GM12891 (cell line): ENCODE measurements at places on chromosomes 7 and 10.

DNA sequence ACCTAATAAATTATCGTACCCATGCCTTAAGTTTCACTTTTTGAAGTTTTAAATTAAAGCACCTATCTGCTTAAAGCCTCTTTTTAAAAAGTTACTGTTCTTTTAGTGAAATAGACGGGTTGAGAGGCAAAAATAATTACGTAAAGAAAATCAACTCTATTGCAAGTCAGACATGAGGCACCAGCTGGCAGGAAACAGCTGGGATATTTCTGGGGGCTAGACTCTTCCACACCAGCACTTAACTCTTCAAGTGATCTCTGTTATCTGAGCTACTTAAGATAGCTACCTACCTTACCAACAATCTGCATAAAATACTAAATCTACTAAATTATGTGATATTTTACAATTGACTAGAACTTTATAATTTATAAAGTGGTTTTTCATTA, 35.8 kb downstream of the GBF1 start:
- DNase-seq: no peak

GRCh38 chr10:51302316-51302715, 228.0 kb downstream of the PRKG1 start:
- DNase-seq: no peak

- DNase-seq: no peak
These were observed 31.7 kb upstream of the RHOBTB1 start for GRCh38 chr10:60975716-60976115.

DNA sequence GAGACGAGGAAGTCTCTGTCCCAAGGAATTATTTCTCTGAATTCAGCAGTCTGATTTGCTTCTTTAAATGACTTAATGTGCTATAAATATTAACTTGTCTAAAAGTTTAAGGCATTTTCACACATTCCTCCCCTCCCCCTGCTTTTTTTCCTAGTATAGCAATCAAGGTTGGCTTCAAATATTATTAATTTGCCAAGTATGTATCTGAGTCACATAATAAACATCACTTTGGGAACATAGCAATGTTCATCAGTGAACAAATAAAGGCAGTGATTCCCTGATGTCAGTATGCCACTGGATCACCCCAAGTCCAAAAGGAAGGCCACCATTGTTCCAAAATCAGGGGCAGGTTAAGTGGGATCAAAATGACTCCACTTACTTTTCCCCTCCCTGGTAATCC, 40.5 kb downstream of the PDE6C start:
- DNase-seq: no peak

- DNase-seq: no peak
These were observed 1.6 kb downstream of the FAM133B start for GRCh38 chr7:92588561-92588960.

DNA sequence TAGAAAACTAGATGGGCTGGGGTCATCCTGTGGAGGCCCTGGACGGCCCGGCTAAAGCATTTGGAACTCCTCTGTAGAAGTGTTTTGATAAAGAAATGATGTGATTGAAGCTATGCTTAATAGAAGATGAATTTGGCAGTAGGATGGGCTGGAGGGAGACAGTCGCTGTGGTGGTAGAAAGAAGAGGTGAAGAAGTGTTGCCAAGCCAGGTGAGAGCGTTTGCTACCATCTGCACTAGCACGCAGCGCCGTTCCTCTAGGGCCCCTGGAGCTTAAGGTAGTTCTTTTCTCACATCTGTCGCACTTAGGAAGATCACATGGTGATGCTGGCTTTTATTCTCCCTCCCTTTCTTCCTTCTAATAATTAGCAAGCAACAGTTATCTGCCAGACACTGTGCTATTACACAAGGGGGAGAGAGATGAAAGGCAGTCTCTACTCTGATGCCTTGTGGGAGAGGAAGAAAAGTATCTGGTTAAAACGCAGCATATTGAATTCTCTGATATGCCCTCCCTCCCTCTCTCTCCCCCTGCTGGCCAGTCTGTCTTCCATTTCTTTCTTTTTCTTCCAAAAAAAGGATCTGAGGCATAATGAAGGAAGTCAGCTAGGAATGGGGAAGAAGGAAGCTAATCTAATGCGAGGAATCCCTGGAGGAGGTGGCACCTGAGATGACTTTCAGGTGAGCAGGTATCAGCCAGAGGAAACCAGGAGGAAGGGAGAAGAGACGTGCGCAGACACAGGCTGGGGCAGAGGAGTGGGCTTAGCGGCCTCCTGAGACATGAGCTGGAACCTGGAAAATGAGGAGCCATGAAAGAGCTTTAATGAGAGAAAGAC, 162.3 kb upstream of the KLF14 start:
- DNase-seq: no peak

GRCh38 chr7:1662767-1663166, 7.3 kb upstream of the ELFN1 start:
- DNase-seq: peak; percentile 4

- no peak for DNase-seq
These were observed 16.5 kb downstream of the CREB3L2 start for GRCh38 chr7:137985253-137985896.

- no peak for DNase-seq
These were observed 60.7 kb downstream of the CHCHD3 start for GRCh38 chr7:133021196-133021595.

- DNase-seq: no peak
These were observed 448.5 kb upstream of the ANKRD30A start for GRCh38 chr10:36676756-36677430.
